KBM-7 (cell line): ENCODE measurements at places on chromosomes 4 and X.
A peak's percentile ranks its signal among the peaks of the same experiment; 100 is the strongest.

DNA sequence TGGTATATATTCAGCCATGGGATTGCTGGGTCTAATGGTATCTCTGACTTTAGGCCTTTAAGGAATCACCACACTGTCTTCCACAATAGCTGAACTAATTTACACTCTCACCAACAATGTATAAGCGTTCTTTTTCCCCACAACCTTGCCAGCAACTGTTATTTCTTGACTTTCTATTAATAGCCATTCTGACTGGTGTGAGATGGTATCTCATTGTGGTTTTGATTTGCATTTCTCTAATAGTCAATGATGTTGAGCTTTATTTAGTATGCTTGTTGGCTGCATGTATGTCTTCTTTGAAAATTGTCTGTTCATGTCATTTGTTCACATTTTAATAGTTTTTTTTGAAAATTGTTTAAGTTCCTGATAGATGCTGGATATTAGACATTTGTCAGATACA lies 235.2 kb downstream of the HEPH start:
- DNase-seq = no peak

DNA sequence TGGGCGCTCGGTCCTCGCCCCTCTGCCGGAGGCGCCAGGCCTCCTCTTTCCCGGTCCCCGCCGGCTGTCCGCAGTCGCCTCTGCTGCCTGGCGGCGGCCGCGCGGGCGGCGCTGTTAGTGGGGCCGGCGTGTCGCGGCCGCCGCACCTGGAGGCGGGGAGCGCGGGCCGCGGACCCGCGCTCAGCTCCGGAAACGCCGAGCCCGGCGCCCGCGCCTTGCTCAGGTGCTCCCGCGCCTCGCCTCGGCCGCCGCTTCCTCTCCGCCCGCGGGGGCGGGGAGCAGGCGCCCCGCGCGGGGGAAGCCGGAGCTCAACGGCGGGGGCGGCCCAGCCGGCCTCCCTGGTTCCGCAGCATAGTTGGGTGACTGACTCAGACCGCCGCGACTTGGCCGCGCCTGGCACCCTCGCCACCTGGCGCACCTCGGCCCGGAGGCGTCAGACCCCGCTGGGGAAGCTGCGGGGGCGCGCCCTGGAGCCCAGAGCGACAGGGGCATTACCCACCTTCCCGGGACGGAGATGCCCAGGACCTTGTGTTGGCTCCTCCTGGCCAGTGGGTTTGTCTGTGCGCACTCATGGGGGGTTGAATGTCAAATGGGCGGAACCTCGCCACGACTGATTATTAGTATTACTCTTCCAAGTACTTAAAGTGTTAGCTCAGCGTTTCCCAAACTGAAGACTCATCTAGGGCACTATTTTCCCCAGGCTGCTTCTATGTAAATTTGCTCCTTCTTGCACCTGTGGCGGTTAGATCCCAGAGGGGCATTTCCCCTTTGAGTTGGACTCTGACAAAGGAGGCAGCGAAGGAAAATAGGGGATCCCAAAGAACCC lies at the start of gene ARAP2:
ARAP2 (minus strand) TSS at position 258 of the 826 bp plus-strand sequence. CDS start 15,028 bp downstream, outside the sequence.
- peak; percentile 49 for DNase-seq

GRCh38 chr4:11503166-11503565 lies 74.5 kb upstream of the HS3ST1 start:
- no peak for DNase-seq

GRCh38 chr4:7384003-7384928 lies 50.5 kb downstream of the PSAPL1 start:
- no peak for DNase-seq
